Effector memory CD8-positive, alpha-beta T cell (primary cell): ENCODE measurements at places on chromosomes 11 and 22.

- peak; percentile 81 for DNase-seq
Measured at GRCh38 chr11:73335204-73335923, 27.3 kb downstream of the ARHGEF17 start.

DNA sequence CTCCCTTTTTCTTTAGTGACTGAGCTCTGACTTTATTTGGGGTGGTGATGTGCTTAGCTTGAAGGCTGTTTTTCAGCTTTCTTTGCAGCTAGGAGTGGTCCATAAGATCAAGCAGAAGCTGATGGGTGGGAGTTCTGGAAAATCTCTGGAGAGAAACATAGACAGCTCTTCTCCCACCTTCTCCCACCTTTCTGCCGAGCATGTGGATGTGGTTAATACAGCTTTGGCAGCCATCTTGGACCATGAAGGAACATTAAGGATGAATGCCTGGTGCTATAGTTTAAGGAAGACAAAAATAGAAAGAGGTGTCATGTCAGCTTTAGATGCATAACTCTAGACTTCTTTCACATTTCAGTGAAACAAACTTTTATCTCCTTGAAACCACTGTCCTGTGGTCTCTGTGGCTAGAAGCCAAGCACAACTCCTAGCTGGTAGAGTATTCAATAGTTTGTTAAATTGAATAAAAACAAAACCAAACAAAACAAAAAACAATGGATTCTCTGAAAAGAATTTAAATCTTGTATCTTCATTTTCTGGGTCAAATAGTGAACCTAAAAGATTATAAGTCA is 203.6 kb upstream of the SESN3 start:
- no peak for DNase-seq

DNA sequence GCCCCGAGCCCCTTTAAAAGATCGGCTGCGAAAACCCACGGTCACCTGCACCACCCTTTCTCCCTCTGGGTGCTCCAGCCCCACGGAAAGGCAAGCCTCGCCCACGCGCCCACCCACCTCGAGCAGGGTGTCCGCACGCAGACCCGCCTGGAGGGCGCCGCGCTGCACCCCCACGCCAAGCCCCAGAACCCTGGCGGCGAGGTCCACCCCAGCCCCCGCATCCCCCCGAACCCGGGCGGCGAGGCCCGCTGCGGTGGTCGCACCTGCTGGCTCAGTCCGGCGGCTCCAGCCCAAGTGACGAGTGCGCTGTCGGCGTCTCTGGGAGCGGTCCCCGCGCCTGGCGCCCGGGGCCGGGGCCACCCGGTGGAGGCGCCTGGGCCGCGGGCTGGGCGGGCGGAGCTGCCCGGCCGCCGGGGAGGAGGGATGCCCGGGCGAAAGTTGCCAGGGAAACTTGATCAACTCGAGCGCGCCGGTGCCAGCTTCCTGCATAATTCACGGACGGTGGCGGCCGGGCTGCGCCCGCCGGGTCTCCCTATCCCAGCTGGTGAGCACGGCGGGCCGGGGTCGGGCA is 1.1 kb downstream of the SHANK2 start:
- DNase-seq = no peak

GRCh38 chr11:14657841-14658240 is 14.2 kb downstream of the PDE3B start:
- no peak for DNase-seq

DNA sequence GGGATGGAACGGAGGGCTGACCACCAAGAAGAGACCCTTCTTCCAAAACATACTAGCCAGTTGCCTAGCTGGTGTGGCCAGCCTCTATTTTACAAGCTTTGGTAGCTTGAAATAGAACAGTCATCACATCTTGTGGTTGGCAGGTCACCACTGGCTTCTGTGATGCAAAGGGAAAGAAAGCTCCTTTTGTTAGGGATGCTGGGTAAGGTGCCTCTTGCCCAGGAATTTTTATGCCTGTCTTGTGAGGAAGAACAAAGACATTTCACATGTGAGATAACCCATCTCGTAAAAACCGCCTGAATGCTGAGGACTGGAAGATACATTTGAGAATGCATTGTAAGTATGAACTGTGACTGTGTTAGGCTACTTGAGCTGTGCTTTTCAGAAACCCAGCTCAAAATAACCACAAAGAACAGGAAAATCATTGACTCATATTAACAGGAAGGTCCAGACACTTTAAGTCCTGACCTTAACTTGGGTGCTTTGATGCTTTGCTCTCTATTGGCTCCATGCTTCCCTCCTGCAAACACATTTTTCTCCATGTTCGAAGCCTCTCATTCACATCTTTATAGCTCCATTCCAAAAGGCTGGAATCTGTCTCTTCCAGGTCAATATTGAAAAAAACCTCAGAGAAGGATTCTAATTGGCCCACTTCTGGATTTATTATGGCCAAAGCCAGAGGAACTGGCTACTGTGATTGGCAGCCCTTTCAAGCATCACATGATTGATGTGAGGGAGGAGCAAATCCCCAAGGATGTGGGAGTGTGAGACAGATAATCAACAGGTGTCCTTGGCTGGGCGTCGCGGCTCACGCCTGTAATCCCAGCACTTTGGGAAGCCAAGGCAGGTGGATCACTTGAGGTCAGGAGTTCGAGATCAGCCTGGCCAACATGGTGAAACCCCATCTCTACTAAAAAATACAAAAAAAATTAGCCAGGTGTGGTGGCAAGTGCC is 53.9 kb downstream of the MICAL2 start:
- no peak for DNase-seq

- no peak for DNase-seq
Measured at GRCh38 chr22:49903322-49904039, 14.8 kb downstream of the ALG12 start.

DNA sequence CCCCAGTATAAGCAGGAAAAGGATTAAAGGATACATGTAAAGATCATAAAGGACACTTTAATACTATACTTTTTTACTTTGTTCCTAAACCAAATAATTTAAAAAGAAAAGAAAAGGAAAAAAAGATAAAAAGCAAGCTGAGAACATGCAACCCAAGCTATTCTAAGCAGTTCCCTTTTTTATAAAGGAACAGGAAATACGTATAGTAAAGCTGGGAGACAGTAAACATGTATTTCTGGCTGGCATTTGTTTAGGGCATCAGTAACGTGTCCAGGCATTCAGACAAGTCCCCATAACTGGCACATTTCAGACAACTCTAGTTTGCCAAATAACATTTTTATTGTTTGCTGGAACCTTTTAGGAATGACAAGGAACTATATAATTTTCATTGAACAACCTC is 24.9 kb downstream of the BCO2 start:
- no peak for DNase-seq

- no peak for DNase-seq
Measured at GRCh38 chr11:107413352-107413751, 44.3 kb downstream of the CWF19L2 start.

DNA sequence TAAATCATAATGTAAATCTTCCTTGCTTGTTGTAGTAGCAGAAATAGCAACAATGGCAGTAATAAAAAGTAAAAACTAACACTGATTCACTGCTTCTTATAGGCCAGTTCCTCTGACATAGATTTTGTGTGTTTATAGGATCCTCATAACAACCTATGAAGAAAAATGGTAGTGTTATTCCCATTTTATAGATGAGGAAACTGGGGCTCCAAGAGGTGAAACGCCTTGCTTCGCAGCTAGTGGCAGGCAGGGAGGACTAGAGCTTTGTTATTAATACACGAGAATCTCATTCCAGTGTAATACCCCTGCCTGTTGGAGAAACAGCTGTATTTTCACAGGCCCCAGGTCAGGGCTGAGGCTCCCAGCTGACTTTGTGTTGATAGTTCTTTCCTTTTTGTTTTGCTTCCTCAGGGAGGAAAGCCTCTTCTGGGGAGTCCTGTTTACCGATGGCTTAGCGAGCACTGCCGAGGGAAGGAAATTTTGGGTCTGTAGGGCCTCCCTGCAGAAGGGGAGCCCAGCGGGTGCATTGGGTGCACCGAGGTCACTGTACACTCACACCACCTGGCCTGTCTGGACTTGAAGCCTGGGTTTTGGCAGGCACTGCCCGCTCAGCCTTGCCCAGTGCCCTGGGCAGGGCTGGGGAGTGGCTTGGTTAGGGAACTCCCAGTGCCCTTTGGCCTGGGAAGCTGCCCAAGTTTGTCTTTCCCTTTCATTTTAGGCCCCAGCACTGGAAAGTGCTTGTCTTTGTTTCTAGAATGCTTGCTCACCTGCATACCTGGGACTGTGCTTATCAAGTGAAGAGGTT is 13.5 kb downstream of the KIAA1671 start:
- no peak for DNase-seq

- DNase-seq = peak; percentile 6
Measured at GRCh38 chr11:58498464-58498863, 9.4 kb downstream of the OR5B21 start.

DNA sequence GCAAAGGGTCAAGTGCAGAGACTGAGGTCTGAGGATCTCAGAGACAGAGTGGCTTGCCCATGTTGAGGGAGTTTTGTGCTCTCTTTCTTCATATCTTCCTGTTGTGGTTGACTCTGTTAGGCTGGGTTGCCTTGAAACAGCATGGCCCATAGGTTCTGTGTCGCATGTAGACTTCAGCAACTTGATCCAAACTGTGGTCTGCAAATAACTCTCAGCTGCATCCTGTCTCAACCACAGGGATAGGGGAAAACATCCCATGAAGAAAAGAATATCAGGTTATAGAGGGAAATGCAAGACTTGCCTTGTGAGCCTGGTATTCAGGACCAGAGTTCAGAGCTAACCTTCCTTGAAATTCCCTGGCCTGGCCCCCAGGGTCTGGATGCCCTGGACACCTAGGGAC is 69.4 kb downstream of the FLI1 start:
- DNase-seq = no peak
